ENCODE measurements at places on chromosomes 4 and X. TPM values are rescaled to one million over a fixed set of nuclear protein-coding genes. Genes with fewer than 3 reads are reported as not detected.

The TIGD4 gene
- total RNA-seq: under 0.01 TPM

The TMEM271 gene
- total RNA-seq: not detected

The TMEM184C gene
- 32.1 TPM for total RNA-seq

The SASH3 gene
- total RNA-seq: not detected

The STPG2 gene
- 0.17 TPM for total RNA-seq

The UGT2B11 gene
- not detected for total RNA-seq

The RBM41 gene
- total RNA-seq: 10.5 TPM

The EDA gene
- 1.5 TPM for total RNA-seq

The TMEM144 gene
- total RNA-seq: 4.5 TPM

The LUZP4 gene
- total RNA-seq: not detected

The MAOB gene
- total RNA-seq: 0.09 TPM

The RPS6KA6 gene
- total RNA-seq: 0.54 TPM

The VSIG1 gene
- total RNA-seq: 0.09 TPM

The CYP2U1 gene
- 4.9 TPM for total RNA-seq

The KIAA1210 gene
- not detected for total RNA-seq

The GABRE gene
- total RNA-seq: 28.4 TPM

The CRMP1 gene
- 2.4 TPM for total RNA-seq

The CDKL2 gene
- total RNA-seq: 0.11 TPM

The RTL9 gene
- not detected for total RNA-seq

The RASL11B gene
- total RNA-seq: not detected

The PPBP gene
- total RNA-seq: not detected

The RNF212 gene
- total RNA-seq: 0.54 TPM

The IDS gene
- 20.9 TPM for total RNA-seq

The NAP1L5 gene
- total RNA-seq: 3.3 TPM

The SPANXA1 gene
- not detected for total RNA-seq

The RAB33B gene
- total RNA-seq: 12.5 TPM
